ENCODE measurements at places on chromosomes 6 and 20. TPM values are rescaled to one million over a fixed set of nuclear protein-coding genes. Genes with fewer than 3 reads are reported as not detected.

The HSD17B8 gene
- 76.4 TPM for total RNA-seq

The ERVFRD-1 gene
- not detected for total RNA-seq

The GTSF1L gene
- total RNA-seq: not detected

The HINT3 gene
- total RNA-seq: 25.3 TPM

The CRIP3 gene
- not detected for total RNA-seq

The SASH1 gene
- total RNA-seq: 9.0 TPM
